ENCODE measurements at places on chromosomes 2 and 18.

- DNase-seq, result no peak
Observed at GRCh38 chr2:66283787-66284186, 151.1 kb upstream of the MEIS1 start.

- no peak for DNase-seq
Observed at GRCh38 chr2:65724336-65724735, 291.9 kb upstream of the SPRED2 start.

DNA sequence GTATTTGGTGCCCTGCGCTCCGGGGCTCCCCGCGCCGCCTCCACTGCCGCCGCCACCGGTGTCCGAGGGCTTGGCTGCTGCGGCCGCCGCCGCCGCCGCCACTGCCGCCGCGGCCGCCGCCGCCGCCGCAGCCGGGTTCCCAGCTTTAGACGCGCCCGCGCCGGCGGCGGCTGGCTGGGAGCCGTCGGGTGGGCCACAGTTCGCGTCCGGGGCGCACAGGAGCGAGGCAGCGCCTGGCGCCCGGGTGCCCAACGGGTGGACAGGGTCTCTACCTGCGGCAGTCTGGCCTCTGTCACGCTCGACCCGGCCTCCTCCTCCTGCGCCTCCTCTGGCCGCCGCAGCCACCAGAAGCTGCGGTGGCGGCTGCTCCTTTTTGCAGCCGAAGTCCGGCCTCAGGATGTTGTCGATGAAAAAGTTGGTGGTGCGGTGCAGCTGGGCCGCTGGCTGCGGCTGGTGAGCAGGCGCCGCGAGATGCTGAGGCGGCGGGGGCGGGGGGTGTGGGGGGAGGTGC is 951 bp downstream of the EN1 start:
- no peak for DNase-seq

GRCh38 chr2:63982335-63982734 is 36.9 kb downstream of the VPS54 start:
- no peak for DNase-seq

GRCh38 chr18:13173578-13174145 is 44.9 kb upstream of the LDLRAD4 start:
- no peak for DNase-seq

- DNase-seq, result no peak
Observed at GRCh38 chr2:25420820-25421237, 79.1 kb upstream of the DNMT3A start.

GRCh38 chr18:46485675-46486194 is 171.3 kb downstream of the LOXHD1 start:
- DNase-seq, result no peak

DNA sequence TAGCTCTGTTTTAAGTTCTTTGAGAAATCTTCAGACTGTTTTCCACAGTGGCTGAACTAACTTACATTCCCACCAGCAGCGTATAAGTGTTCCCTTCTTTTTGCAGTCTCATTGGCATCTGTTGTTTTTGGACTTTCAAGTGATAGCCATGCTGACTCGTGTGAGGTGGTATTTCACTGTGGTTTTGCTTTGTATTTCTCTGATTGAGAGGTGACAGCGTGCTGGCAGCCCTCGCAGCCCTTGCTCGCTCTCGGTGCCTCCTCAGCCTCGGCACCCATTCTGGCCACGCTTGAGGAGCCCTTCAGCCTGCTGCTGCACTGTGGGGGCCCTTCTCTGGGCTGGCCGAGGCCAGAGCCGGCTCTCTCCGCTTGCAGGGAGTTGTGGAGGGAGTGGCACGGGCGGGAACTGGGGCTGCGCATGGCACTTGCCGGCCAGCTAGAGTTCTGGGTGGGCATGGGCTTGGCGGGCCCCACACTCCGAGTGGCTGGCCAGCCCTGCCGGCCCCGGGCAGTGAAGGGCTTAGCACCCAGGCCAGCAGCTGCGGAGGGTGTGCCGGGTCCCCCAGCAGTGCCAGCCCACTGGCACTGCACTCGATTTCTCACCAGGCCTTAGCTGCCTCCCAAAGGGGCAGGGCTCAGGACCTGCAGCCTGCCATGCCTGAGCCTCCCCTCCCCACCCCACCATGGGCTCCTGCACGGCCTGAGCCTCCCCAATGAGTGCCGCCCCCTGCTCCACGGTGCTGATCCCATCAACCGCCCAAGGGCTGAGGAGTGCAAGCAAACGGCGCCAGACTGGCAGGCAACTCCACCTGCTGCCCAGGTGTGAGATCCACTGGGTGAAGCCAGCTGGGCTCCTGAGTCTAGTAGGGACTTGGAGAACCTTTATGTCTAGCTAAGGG is 151.8 kb downstream of the IRS1 start:
- DNase-seq, result no peak

GRCh38 chr18:27794181-27794926 is 382.6 kb downstream of the CDH2 start:
- no peak for DNase-seq

DNA sequence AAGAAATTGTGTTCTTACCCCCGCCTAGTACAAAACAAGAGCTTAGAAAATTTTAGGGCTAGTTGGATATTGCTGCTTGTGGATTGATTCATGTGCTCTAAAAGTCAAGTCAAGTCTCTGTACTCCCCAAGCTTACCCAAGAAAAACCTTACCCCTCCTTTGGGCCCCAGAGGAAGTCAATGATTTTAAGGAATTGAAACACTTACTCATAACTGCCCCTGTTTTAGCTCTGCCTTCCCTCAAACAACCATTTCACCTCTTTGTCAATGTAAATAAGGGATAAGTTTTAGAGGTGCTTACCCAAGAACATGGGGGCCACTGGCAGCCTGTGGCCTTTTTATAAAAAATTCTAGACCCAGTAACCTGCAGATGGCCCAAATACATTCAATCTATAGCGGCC is 136.6 kb upstream of the RMP24 start:
- DNase-seq, result no peak

- DNase-seq, result peak; percentile 81
Observed at GRCh38 chr2:106582148-106583143, 95.3 kb downstream of the CD8B2 start.

DNA sequence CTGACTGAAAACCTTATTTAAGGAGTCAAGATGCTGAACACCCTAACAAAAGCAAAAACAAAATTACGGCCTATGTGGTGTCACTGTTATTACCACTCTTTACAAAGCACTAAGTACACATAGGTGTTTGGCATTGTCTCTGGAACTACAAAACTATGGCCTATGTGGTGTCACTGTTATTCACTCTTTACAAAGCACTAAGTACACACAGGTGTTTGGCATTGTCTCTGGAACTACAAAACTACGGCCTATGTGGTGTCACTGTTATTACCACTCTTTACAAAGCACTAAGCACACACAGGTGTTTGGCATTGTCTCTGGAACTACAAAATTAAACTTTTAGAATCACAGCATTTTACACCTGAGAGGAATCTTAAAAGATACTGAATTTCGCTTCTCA is 47.4 kb downstream of the SLC35F5 start:
- DNase-seq, result peak; percentile 90

Data from NCI-H2081 (cell line).